ENCODE measurements at places on chromosomes 6 and 20.

DNA sequence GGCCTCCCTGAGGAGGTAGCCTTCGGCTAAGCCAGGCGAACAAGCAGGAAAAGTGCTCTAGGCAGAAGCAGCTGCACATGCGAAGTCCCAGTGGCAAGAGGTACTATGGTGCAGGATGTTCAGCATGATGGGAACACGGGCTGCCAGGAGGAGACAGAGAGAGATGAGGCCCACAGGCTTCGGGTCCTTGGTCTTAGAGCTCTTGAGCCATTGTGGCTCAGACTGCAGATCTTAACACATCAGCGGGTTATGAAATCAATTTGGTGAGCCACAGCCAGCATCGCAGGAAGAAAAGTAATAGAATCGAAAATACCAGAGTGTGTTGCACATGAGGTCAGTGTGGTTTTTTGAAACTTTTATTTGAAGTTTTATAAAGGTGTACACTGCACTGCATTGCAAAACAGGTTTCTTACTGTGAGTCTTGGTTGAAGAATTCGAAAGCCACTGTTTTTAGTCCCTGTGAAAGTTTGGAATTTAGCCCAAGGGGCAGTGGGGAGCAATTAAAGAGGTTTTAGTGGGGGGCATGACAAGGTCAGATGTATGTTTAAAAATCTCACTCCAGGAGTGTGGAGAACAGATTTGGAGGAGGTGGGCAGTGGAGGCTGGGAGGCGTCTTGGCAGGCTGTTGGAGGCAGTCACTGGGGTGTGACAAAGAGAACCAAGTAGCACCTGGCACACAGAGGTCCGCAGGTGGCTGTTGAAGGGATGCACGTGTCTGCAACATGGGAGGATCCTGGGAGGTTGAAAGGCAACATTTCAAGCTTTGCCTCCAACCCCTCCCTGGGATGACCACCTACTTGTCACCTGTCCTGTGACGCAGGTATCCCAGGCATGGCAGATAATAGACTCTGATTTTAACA lies 69.3 kb downstream of the EYA2 start:
- no peak for DNase-seq

DNA sequence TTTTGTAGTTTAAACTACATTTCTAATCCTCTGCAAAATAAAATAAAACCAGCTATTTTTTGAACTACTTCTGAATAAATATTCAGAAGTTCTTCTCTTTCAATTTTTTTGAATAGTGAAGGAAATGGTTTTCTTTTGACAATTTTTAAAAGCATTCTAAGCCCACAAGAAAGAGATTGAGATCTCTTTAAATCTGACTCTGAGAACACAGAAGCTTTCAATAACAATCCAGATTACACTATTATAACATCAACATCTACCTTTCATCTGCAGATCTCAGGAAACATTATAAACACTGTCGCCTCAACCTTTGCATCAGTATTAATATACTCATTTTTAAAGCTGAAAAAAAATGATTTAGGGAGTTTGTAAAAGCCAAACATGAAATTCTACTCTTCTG lies 247.5 kb upstream of the PREP start:
- no peak for DNase-seq

- DNase-seq = no peak
These were observed 735 bp upstream of the LY6G6F start for GRCh38 chr6:31705931-31706330.

GRCh38 chr6:21098744-21099143 lies 494.8 kb upstream of the SOX4 start:
- no peak for DNase-seq

DNA sequence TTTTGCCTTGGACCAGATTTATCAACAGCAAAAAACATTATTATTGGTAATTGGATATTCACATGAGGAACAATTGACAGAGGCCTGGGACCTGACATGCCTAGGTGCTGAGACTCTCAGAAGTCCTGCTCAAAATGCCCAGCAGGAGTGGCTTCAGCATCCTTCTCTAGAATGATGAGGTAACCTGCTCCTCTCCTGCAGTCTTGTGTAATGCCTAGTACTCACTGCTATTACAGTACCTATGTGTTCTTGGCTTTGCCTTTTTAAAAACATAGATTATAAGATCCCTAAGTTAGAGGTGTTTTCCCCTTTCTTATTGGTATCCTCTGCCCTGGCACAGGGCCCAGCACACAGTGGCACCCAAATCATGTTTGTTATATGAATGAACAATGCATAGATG lies 230.9 kb downstream of the PKHD1 start:
- no peak for DNase-seq

- DNase-seq = no peak
These were observed 133.9 kb upstream of the BEND6 start for GRCh38 chr6:56821005-56821432.

DNA sequence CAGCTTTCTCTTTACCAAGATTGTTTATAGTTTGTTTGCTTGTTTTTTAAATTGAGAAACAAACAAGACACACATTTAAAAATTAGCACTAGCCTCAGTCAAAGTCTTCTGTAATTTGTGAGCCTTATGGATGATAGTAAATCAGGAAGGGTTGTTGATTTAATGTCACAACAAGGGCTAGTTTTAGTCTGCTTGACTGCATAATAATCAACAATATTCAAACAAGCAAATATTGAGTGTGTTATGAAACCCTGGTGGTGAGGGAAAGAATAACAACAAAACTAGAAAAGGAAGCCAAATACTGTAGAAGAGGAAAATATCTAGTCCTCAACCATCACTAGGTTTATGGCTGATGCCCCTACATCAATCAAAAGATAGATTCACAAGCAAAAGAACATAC lies 228.6 kb downstream of the TBC1D7 start:
- DNase-seq = no peak

DNA sequence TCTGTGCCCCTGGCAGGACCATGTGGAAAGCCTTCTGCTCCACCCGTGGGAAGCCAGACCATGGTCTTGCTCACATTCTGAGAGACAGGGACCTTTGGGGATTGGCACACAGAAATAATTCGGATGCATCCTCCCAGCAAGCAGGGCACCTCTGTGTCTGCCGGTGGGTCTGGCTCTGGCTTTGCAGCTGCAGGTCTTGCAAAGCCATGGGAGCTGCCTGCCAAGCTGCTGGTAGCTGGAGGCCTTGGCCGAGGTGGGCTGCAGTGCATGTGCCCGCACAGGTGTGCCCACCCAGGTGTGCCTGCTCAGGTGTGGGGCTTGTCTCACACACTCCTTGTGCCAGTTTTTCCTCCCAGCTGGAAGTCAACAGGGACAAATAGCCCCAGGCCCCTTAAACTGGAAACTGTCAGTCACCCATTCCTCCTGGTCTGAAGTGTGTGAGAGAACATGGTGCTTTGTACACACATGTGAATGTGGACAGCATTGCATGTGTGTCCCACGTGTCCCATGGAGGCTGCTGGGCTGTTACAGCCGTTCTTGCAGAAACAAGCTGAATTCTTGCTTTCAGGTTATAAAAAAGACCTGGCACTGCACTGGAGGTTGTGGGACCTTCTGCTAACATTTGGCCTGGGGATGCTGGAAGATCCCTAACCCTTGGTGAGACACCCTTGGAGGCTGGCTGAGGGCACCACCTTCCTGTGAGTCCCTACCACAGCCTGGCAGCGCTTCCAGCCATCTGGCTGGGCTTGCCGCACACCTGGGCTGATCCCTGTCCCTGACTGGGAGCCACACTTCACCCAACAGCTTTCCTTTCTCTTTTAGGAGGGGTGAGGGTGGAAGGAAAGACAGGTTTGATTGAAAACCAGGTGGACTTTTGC lies 54.9 kb upstream of the SMOC2 start:
- DNase-seq = no peak

DNA sequence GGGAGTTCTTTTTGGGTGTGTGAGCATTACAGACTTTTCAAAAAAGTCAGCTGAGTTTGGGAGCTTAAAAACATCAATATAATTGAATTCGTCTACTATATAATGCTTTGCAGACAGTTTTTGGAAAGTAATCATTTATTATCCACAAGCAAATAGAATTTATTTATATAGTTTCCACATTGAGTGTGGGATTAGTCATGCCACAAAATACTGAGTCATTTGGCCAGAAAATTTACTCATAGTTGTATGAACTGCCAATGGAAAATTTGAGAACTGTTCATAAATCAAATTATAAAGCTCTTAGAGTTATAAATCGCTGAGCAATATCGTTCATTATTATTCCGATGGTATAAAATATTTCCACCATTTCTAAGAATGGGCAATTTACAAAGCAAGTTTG lies 5.0 kb downstream of the BEND6 start:
- no peak for DNase-seq

DNA sequence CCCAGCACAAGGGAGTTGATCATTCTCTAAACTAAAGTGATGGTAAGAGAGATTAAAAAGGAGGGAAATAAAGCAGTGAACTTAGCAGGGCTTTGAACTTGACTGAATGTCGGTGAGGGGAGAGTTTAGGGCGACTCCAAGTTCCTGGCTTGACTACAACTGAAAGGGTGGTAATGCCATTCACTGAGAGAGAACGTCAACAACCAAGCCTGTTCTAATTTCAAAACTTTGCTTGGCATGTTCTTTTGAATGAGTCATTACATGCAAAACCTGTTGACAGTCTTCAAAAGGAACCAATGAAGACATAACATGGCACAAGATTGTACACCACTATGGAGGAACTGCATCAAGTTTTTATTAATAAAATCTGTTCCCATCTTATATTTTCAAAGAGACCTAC lies 10.3 kb upstream of the MYB start:
- DNase-seq = no peak

DNA sequence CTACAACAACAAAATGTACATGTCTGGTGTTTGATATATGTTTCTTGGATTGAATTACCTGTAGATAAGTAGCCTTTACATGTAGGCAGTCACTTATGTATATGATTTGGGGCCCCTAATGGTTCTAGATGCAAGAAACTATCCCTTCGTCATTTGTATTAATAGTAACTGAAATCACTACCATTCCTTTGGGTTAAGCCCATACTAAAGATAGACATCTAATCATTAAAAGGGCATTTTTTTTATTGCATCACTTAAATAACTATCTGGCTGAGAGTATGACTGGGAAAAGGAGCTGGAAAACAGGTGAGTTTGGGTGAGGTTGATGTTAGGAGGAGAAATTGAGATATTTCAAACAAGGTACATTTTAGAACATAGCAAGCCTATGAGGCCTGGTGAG lies 213.5 kb upstream of the PLN start:
- DNase-seq = no peak

- DNase-seq = no peak
These were observed 561.3 kb downstream of the DHX35 start for GRCh38 chr20:39523405-39523804.

DNA sequence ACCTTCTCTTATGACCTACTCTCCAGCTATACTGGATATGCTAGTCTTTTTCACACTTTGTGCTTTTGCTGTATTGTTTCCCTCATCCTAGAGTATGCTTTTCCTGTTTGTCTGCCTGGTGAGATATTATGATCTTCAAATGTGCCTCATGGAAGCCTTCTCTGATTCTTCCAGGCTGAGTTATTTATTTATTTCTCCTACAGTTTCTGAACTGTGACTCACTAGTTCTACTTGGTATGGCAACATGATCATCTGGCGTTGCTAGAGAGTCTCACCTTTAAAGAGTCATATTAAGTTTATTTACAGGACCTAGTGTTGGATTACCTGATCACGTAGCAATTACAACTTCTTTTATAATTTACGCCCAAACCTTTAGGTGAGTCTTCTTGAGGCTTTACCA lies 81.2 kb upstream of the HDAC2 start:
- no peak for DNase-seq

GRCh38 chr6:145891565-145891964 lies 72.6 kb downstream of the SHPRH start:
- no peak for DNase-seq

DNA sequence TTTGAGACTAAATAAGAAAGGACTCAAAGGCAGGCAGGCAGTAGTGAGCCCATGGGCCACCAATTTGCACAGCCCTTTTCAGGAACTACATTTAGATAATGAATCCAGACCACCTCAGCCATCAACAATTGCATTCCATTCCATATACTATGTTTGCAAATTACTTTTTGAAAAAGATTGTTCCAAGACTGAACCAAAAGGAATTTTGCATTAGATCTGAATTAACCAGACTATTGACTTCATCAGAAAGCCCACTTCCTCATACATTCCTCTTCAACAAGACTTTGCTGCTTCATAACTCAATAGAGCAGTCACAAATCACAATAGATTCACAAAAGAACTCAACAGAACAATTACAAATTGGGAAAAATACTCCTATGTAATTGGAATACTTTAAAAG lies 229.1 kb downstream of the SIM1 start:
- no peak for DNase-seq

GRCh38 chr6:151357758-151358436 lies 33.5 kb downstream of the ZBTB2 start:
- DNase-seq = no peak

DNA sequence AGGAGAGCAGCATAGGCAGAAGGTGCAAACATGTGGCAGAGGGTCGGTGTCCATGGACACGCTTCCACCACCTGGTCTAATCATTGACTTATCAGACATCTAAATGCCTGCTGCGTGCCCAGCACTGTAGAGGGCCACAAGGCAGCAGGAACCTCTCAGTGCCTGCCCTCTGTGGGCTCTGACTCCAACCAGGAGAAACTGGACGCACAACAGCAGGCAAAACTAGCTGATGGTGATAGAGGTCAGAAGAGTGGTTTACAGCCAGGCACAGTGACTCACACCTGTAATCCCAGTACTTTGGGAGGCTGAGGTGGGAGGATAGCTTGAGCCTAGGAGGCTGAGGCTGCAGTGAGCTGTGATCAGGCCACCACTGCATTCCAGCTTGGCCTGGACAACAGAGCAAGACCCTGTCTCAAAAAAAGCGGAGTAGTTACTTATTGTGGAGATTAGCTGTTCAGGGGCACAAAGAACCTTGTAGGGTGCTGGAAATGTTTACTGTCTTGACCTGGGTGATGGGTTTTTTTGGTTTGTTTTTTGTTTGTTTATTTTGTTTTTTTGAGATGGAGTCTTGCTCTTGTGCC lies 46.5 kb downstream of the PPARD start:
- DNase-seq = no peak

GRCh38 chr20:3115190-3116107 lies 30.9 kb upstream of the AVP start:
- peak; percentile 48 for DNase-seq

DNA sequence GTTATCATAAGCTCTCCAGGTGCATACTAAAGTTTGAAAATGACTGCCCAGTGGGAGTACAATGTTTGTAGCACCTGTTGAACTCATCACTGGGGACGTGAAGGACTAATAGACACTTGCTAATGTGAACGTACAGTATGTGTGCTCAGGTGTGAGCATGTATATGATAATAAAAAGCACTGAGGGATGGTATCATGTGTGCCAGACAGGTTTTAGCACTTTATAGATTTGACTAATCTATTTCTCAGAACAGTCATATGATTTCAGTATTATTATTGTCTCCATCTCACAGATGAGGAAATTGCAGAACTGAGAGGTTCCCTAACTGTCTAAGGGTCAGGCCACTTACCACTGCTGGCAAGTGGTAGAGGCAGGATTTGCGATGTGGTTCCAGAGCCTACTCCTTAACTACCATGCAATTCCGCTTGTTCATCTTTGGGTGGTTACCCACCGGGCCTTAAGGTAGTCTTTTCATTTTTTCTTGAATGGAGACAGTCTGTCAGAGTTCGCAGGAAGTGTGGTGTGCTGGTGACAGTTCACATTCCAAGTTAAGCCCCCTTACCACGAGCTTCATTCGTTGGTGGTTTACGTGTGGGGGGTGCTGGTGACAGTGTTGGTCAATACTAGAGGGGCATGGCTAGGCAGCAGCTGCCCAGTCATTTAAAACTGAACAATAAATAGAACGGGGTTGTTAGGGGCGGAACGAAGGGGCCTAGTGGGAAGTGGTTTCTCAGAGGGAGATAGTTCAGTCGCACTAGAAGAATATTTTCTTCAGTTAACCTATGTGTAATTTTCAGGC lies 46.8 kb downstream of the RREB1 start:
- DNase-seq = no peak

All from Ammon's horn (tissue), 1 donor.